ENCODE measurements at places on chromosomes 12 and 14. TPM values are rescaled to one million over a fixed set of nuclear protein-coding genes. Genes with fewer than 3 reads are reported as not detected.
A peak's percentile ranks its signal among the peaks of the same experiment; 100 is the strongest.

- no peak for DNase-seq
Measured at GRCh38 chr12:123748661-123749060, 13.4 kb upstream of the DNAH10 start.

DNA sequence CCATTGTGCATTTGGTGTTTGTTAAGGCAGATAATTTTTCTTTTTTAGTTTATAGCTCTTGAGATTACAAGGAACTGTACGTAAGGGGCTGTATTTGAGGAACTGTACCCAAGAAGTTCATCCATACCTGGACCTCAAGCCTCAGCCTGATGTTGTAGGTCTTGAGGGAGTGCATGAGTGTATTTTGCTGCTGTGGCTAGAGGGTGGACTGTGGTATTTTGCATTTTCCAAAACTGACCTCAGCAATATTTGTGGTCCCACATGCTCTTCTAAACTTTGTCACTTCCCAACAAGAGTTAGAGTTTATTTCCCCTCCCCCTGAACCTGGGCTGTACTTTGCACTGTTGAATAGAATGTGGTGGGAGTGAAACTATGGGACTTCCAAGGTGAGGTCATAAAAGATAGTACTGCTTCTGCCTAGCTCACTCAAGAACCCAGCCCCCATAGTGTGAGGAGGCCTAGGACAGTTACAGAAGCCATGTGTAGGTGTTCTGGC, 42.2 kb upstream of the FBXO33 start:
- no peak for DNase-seq

DNA sequence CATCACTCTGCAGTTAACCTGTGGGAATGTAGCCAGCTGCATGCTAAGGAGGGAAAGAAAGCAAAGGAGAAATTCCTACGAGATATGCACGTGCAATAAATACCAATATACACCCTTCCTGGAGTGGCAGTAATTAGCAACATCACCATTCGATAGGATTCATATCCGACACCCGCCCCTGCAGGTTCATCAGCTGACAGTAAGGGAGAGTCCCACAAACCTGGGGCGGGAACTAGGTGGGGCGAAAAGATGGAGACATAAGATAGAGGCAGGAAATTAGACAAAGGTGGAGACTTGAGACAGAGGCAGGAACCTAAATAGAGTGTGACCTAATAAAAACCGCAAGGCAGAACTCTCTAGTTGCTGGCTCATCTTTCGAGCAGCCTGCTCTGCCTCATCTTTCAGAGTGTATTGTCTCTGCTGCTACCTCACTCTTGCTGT, 51.6 kb downstream of the PLEKHG3 start:
- peak; percentile 82 for DNase-seq

DNA sequence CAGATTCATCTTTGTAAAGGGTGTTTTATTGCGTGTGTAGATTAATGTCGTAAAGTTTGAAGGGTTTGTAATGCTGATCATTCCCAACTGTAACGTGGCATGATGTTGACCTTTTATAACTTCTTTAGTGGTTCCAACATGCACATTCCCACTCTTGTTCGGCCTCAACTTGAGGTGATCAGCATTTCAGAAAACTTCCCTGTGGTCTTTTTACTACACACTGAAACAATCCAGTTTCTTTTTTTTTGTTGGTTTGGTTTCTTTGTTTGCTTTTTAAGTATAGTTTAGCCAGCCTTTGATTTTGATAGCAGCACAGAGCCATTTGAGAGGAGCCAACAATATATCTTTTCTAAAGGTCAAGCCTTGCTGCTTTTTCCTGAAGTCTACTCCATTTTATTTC, 22.8 kb downstream of the UTP20 start:
- no peak for DNase-seq

- no peak for DNase-seq
Measured at GRCh38 chr12:89501793-89502192, 22.8 kb downstream of the GALNT4 start.

Gene GPR137C
- 0.91 TPM for total RNA-seq

Gene MYBPC1
- not detected for total RNA-seq

GRCh38 chr14:61561657-61562276, 133.5 kb upstream of the HIF1A start:
- DNase-seq: no peak

DNA sequence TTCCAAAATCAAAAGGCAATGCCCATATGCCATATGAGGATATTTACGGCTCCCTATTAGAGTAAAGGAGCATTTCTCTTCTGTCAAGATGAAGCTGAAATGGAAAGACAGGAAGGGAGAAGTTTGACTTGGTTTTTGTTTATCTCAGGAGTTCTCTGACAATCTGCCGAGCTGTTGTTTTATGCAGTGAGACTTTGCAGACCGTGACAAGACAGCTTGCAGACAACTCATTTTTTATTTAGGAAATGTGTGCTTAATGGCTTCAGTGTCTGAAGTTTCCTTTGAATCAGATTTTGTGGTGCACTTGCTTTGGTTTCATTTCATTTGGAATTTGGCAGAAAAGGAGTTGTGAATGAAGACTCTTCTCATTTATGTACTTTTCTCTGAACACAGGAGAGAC, 145.4 kb downstream of the C12orf50 start:
- no peak for DNase-seq

DNA sequence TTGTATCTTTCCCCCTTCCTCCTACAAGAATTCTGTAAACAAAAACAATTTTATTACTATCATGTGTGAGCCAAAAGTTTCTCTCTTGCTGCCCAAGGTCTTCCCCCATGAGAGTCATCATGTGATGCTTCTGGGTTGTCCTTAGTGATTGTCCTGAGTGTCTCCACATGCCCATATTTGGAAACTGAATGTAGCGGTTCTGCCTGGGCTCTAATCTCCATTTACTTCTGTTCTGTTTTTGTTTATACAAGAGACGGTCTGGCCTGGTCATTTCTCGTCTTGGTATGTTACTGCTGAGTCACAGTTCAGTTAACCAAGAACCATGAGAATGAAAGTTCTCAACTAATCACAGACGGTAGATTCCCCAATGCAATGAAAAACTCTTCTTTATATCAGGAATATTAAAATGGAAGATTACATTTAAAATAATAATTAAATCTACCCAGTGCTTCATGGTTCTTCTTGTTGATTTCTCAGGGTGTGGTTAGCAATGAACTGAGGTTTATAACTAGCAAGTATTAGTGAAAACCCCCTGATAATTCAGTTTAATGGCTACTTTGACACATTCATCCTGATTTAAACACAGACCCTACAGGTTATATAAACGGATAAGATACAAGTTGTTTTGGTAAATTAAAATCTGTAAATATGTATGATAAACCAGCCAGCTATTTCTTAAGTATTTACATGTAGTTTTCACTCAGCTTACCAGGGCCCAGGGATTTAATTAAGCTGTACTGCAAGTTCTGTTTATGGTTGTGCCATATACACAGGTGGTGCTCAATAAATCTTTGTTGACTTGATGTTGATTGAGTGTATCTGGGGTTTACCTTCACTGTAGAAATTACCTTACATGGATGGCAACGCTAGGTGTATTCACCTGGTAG, 81.1 kb downstream of the PELI2 start:
- DNase-seq: no peak

- no peak for DNase-seq
Measured at GRCh38 chr12:101019667-101020066, 190.4 kb downstream of the SLC5A8 start.

- DNase-seq: no peak
Measured at GRCh38 chr14:50800032-50800431, 30.9 kb downstream of the NIN start.

GRCh38 chr14:76426161-76426696, 50.3 kb downstream of the ESRRB start:
- no peak for DNase-seq

- DNase-seq: no peak
Measured at GRCh38 chr14:75479770-75480600, 42.3 kb upstream of the BATF start.

GRCh38 chr12:12185414-12185813, 81.4 kb downstream of the LRP6 start:
- DNase-seq: no peak

Gene KRT7
- 5.6 TPM for total RNA-seq

GRCh38 chr14:105885561-105886320, 359.4 kb downstream of the TMEM121 start:
- no peak for DNase-seq

DNA sequence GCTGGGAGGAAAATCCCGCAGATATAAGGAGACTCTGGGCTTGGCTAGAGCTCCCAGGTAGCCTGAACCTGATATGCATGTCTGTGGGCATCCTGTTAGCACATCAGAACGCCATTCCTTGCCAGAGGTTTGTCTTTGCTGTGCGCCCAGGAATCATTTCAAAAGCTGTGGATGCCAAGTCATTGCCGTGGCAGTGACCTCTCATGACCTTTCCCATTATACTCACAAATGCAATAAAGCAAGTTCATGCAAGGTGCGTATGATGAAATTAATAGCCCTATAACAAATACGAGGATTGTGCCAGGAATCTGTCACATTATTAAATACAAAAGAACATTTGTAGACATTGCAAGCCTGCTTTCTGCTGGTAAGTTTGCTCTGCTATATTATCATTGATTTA, 229.1 kb upstream of the PELI2 start:
- DNase-seq: no peak

DNA sequence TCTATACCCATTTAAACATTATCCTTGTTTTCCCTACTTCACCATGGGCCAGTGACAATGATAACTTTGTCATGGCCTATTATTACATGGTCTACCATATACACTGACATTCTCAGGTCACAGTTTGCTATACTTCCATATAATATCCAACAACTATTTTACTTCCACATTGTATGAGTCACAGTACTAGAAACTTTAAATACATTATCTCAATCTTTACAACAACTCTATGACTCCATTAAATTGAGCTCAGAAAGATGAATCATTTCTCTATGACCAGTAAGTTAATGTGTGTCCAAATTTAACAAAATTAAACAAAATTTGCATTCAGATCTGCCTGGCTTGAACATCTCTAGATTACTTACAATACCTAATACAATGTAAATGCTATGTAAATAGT, 93.9 kb downstream of the PLEKHG7 start:
- no peak for DNase-seq

Gene CMTM5
- total RNA-seq: not detected

DNA sequence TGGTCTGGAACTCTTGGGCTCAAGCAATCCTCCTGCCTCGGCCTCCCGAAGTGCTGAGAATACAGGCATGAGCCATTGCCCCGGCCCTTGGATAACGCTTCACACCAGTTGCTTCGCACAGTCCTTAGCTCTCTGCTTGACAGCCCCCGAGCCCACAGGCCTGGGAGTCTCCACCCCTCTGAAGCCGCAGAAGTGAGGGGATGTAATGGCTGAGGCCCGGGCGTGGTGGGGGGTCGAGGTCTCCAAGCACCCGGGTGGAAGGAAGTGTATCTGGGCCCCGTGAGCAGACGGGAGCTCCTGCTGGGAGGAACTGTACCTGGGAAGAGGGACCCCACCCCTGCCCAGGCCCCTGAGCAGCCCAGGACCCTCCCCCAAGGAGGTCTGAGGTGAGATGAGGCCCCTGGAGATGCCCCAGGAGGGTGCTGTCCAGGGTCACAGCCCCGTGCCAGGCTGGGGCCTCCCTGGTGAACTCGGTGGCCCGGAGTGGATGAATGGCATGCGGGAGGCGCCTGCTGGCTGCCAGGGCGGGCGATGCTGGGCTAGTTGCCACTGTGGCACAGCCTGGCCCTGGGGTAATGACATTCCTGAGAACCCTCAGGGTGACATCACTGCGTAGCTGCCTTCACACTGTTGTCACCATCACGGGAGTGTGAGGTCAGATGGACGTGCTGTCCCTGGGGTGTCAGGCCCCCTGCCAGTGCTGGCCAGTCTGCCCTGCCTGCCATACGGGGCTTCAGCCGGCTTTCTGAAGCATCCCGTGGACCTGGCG, 48.9 kb downstream of the KIF26A start:
- DNase-seq: no peak

DNA sequence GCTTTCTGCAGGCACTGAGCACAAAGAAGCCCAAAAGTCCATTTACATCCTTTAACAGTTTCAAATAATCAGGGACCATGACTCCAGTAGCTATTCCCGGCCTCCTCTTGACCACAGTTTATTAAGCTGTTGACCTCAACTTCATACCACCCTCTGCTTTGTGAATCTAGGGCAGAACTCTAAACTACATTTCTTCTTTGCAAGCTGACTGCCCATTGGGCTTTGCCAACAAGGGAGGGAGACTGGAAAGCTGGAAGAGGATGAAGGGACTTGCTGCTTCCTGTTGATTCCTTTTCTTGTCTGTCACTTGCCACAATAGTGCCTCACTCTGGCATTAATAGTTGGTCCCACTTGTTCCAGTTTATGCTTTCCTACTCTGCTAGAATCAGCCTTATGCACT, 2.7 kb downstream of the CGRRF1 start:
- no peak for DNase-seq

DNA sequence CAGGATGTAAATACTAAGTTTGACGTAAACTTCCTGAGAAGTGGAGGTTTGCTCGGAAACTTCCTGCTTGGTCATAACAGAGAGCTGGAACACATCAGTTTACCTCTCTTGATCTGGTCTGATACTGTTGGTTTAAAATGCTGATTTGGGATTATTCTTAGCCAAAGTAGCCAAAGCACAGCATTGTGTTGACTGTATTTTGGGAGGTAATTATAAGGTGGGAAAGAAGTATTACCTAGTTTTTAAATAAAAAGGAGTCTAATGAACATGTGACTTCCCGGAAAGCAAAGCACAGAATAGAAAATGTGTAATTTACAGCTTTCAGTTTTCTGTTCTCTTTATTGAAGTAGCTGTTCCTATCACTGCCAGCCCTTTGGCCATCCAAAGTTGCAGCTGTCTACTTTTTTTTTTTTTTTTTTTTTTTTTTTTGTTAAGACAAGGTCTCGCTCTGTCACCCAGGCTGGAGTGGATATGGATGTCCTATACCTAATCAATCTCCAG, 52.2 kb upstream of the SRP54 start:
- DNase-seq: no peak

DNA sequence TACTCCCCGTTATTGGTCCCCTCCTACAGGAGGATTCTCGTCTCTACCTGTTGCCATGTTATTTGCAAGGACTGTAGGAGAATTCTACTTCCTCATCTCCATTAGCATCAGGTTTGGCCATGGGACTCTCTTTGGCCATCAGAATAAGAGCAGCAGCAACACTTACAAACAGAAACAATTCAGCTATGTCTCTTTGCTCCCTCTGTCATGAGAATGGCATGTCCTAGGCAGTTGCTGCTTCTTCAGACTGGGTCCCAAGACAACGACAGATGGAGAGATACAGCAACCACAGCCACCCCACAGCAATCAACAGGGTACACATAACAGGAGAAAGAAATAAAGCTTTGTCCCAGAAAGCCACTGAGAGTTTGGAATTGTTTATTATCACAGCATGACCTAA, 19.7 kb downstream of the SLC41A2 start:
- no peak for DNase-seq
